RWPE1 (cell line): ENCODE measurements at places on chromosomes 3 and 15.
A peak's percentile ranks its signal among the peaks of the same experiment; 100 is the strongest.

GRCh38 chr15:48514103-48514816 is 131.2 kb downstream of the FBN1 start:
- no peak for DNase-seq

DNA sequence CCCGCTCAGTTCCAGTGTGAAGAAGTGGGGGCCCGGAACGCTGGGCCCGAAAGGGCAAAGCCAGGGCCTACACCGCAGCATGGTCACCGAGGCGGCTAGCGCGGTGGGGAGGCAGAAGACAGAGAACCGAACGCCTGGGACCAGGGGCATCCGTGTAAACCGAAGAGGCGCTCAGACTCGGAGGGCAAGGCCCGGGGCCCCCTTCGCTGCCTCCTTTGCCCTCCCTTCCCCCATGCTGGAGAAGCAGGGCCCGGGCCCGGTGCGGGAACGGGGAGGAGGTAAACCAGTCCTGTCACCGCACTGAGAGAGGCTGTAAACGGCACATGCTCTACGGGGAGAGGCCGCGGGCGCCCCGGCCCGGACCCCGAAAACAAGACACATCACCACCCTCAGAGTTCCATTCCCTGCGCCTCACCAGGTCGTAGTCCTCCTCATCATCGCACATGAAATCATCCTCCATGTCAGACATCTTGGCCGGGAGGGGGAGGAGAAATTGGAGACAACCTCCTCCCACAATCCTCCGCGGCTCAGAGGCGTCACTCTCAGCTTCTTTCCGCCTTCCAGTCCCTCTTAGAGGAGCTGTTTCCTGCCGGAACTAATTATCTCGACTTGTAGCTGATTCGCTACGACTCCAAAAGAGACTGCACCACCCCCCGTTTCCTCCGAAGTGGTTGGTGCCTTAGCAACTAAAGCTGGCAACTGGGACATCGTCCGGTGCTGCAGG is at the start of gene COPS2:
Gene COPS2, minus strand, starts transcription at position 490 of the 724 bp plus-strand sequence. Its CDS starts 21 bp downstream, at position 469.
- peak; percentile 93 for DNase-seq

GRCh38 chr3:102571720-102572384 is 137.0 kb downstream of the ZPLD1 start:
- no peak for DNase-seq

GRCh38 chr3:107328069-107328468 is 49.2 kb upstream of the CCDC54 start:
- no peak for DNase-seq

GRCh38 chr3:125105116-125105515 is 49.3 kb upstream of the HEG1 start:
- no peak for DNase-seq

DNA sequence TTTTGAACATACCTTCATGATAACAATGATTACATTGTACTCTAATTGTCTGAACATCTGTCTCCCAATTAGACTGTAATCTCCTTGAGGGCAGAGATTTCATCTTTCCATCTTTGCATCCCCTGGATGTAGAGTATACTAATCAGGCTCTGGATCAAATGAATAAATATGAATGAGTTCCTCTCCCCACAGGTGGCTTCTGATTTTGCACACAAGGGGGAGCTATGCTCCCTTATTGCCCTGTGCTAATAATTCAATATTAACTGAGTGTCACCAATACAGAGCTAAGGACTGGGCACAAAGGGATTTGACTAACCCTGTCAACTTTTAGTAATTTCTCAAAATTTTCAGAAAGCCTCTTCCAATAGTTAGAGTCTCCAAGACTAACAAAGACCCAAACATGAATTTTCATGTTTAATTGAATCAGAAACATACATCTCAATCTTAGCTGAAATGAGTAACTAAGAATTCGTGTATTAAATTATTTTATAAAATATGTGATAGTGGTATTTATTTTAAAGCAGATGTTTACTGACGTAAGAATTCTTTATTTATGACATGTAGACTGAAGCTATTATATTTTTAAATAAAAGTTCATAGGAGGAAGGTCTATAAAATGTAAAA is 3.0 kb downstream of the DUOXA1 start:
- DNase-seq, result no peak

DNA sequence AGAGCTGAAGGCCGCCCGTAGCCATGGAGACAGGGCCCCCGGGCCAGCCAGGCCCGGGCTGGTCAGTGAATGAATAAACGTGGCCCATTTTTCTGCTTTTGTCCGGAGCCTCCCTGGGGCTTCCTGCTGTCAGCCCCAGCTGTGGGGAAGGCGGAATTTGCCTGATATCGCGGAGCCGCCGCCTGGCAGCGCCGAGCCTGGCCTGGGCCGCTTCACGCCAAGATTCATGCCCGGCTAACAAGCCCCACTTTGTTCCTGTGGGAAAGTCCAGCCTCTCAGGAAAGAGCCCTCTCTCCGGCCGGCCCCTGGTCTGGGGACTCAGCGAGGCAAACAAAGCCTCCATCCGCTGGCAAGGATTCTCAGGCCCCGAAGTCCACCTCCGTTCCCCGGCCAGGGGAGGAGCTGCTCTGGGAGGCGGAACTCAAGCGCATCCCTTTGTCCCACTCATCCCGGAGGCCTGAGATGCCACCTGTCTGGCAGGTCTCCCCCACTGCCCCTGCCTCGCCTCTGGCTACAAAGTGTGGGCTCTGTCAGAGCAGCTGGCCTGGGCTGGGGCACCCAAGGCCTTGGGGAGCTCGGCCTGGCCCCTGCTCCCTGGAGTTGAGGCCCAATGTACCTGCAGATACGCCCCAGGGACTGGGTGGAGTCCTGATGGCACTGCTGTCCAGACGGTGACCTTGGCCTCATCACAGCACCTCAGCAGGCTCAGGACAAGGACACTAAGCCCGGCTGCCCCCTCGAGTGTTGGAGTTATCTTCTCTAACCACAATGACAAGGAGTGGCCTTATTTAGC is 51.6 kb upstream of the SLC6A11 start:
- no peak for DNase-seq

DNA sequence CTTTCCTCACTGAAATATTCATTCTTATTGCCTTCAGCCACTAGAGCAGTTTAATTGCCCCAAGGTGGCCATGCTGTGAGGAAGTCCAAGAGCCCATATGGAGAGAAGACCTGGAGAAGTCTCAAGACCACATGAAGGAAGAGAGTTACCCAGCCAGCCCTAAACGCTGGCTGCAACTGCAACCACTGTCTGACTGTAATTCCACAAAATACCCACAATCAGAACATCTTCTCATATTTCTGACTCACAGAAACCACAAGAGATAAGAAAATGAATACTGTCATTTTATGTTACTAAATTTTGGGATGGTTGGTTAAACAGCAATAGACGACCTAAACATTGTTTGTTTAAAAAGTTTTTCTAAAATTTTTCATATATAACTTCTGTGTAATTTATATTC is 14.7 kb upstream of the SST start:
- no peak for DNase-seq

GRCh38 chr15:100808691-100809090 is 70.9 kb upstream of the ALDH1A3 start:
- DNase-seq, result no peak

GRCh38 chr3:64801856-64802255 is 114.1 kb upstream of the ADAMTS9 start:
- DNase-seq, result no peak

- no peak for DNase-seq
These were observed 35.1 kb upstream of the SCN5A start for GRCh38 chr3:38684546-38684945.

- peak; percentile 41 for DNase-seq
These were observed 14.0 kb downstream of the VILL start for GRCh38 chr3:38004415-38005075.

DNA sequence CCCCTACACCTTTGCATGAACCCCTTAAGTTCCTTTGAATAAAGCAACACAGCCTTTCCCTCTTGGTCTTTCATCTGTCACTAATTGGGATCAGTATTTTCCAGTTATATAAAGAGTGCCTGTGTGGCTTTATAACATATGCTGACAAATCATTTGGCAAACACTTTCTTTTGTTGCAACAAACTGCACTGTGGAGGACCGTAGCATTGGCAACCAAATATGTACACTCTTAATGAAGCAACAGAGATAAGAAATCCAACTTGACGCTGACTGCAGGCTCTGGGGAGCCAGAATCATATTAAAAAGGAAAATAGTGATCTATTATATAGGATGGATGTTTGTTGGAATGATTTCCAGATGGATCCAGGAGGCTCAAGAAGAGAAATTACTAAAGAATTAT is 120.1 kb upstream of the PRICKLE2 start:
- DNase-seq, result no peak

DNA sequence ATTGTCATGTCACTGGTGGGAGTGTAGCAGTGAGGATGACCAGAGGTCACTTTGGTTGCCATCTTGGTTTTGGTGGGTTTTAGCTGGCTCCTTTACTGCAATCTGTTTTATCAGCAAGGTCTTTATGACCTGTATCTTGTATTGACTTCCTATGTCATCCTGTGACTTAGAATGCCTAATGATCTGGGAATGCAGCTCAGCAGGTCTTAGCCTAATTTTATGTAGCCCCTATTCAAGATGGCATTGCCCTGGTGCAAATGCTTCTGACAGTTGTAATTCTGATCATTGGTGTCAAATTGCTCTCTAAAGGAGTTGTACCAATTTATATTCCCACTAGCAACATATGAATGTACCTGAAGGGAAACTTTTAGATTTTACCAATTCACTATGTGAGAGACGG is 74.4 kb downstream of the STRIT1 start:
- no peak for DNase-seq

- no peak for DNase-seq
These were observed 87.7 kb downstream of the LIPC start for GRCh38 chr15:58519516-58519915.

DNA sequence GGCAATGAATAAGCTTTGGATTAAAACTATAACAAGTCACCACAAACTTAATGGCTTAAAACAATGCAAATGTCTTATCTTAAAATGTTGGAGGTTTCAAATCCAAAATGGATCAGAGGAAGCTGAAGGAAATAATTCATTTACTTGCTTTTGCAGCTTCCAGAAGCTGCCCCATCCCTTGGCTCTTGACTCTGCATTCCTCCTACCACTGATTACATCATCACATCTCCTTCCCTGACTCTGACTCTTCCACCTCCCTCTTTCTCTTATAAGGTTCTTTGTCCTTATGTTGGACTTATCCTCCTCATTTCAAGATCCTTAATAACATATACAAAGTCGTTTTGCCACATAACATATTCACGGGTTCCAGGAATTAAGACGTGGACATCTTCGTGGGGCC is 982.8 kb upstream of the ROBO1 start:
- DNase-seq, result no peak

GRCh38 chr15:37872661-37873060 is 61.8 kb upstream of the TMCO5A start:
- DNase-seq, result no peak

GRCh38 chr15:23846218-23846617 is 159.1 kb upstream of the NDN start:
- no peak for DNase-seq

GRCh38 chr3:173510565-173510964 is 113.0 kb downstream of the NLGN1 start:
- DNase-seq, result no peak

DNA sequence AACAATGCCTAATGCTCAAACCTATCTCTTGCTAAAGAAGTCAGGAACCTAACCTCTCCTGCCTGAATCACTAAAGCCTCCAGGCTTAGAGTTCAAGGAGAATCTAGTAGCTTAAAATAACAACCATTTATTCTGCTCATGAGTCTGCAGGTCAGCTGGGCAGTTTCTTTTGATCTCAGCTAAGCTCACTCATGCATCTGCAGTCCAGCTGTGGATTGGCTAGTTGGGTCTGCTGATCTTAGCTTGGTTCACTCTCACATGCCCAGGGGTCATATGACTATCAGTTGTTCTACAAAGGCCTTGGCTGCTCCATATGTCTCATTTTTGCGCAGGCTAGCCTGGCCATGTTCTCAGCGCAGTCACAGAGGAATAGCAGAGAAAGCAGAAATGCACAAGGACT is 109.2 kb upstream of the STT3B start:
- DNase-seq, result no peak

DNA sequence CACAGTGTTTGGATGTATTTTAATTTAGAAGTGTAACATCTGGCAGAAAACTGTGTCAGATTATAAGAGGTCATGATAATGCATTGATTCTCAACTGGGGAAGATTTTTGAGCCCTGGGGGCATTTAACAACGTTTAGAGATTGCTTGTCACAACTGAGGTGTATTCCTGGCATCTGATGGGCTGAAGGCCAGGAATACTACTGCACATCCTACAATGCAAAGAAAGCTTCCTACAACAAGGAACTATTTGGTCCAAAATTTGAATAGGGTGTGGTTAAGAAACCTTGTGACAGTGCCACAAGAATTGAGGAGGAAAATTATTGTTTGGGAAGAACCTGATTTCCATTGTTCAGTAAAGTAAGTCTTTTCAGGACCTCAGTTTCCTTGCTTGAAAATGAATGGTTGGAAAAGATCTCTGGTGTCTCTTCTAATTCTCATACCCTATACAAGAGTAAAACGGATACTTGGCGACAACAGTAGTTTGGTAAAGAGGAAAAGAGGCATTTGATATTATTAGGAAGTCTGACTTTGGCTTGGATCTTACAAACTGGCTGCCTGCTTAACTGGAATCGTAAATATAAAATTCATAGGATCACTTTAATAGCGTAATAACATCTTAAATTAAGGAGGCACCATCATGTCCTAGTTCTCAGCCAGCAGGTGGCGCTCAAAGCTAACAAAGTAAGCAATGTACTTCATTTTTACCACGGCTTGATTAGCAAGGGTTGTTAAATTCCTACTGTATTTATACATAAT is 4.3 kb downstream of the DAZL start:
- DNase-seq, result peak; percentile 35

- DNase-seq, result no peak
These were observed 69.9 kb downstream of the LIPC start for GRCh38 chr15:58501636-58502188.

- no peak for DNase-seq
These were observed 257.9 kb downstream of the UBE2E2 start for GRCh38 chr3:23461069-23461468.

DNA sequence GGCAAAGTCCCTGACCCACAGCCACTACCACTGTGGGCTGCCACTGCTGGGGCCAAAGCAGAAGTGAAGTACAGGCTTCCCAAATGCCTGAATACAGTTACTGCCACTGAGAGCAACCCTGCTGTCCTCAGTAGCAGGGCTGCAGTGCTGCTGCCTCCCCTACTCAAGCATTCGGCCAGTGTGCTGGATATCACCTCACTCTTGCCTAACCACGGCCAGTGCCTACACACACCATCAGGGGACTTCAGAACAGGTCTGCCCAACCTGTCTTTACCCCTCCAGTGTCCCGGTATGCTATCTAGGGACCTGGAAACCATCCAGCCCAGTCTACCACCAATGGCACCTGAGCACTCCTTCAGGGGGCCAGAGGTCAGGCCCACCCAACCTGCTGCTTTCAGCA is 261.5 kb upstream of the COL8A1 start:
- DNase-seq, result no peak

DNA sequence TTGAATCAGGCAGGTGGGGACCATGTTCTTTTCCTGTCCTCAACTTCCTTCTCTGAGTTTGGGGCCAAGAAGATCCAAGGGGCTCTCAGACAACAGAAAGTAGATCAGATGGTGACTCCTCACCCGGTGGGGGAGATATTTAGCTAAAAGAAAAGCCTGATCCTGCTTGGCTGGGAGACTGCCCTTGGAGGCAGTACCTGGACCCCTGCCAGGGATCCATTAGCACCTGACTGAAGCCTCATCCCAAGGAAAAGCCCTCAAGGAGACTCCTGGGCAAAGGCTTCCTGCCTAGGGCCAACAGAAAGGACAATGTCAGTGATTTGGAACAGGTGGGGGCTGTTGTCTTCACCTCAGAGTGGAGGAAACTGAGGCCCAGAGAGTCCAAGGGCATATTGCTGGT is 33.5 kb upstream of the HHATL start:
- no peak for DNase-seq

- no peak for DNase-seq
These were observed 58.4 kb upstream of the ATP2C1 start for GRCh38 chr3:130835483-130835882.

GRCh38 chr3:171099911-171100310 is 73.4 kb upstream of the SLC2A2 start:
- no peak for DNase-seq
